ENCODE measurements at places on chromosomes 7 and 10.

DNA sequence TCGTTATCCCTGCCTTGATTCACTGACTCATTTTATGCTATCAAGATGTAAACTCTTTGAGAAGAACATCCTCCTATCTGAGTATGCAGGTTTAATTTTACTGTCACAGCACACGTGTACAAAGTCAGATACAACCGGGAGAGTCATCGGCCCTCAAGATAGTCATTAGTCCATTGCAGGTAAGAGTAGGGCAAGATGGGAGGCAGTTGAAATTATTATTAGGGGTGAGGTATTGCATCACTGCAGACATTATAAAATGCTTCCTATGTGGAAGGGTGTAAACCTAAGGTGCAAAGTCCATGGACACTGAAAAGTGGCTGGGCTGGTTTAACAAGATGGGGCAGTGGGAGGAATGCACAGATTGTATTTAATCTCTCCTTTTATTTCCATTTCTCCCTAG, 113.7 kb downstream of the ARL4A start:
- DNase-seq, result no peak

DNA sequence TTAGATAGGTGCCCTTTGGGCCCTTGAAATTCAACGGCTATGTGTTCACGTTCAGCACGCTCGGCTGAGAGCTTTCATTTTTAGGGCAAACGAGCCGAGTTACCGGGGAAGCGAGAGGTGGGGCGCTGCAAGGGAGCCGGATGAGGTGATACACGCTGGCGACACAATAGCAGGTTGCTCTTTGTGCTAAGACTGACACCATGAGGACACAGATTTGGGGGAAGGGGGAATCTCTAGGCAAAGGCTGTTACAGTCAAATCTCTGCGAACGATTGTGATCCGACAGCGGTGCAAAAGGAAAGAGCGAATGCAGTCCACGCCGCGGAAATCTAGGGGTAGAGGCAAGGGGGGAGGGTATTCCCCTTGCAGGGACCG, 667 bp downstream of the KLLN start:
- DNase-seq, result no peak

GRCh38 chr10:79982362-79982800, 33.5 kb upstream of the SFTPD start:
- no peak for DNase-seq

- no peak for DNase-seq
These were observed 17.9 kb downstream of the PFKFB3 start for GRCh38 chr10:6220418-6221191.

- DNase-seq, result no peak
These were observed 1.2 kb downstream of the UBE3C start for GRCh38 chr7:157139810-157140510.

DNA sequence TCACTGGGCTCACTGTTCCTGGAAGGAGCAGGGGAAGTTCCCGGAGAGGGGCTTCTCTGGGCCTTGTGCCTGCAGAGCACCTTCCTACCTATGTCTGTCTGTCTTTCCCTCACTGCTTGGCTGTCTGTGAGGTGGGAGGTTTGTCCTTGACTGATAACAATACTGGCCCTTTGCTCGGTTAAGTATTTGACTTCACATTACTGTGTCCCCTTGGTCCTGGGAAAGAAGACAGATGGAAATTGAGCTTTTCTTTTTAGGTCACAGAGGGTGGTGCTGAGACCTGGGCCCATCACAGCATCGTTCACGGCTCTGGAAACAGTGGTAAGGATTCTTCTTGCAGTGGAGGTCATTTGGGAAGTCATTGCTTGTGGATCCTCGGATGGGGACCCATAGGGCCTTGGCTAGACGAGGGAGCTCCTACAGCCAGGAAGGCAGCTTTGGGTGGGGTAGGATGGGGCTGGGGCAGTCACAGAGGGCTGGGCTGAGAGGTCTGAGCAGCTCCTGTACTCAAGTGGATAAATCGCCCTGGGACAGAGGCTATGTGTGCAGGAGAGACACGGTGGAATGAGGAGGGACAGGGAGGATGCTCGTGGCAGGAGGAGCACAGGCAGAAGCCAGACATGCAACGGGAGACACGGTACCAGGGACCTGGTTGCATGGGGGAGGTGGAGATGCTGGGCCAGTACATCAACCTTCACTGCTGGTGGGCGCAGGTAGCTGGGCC, 450.2 kb downstream of the PLXNA4 start:
- no peak for DNase-seq

DNA sequence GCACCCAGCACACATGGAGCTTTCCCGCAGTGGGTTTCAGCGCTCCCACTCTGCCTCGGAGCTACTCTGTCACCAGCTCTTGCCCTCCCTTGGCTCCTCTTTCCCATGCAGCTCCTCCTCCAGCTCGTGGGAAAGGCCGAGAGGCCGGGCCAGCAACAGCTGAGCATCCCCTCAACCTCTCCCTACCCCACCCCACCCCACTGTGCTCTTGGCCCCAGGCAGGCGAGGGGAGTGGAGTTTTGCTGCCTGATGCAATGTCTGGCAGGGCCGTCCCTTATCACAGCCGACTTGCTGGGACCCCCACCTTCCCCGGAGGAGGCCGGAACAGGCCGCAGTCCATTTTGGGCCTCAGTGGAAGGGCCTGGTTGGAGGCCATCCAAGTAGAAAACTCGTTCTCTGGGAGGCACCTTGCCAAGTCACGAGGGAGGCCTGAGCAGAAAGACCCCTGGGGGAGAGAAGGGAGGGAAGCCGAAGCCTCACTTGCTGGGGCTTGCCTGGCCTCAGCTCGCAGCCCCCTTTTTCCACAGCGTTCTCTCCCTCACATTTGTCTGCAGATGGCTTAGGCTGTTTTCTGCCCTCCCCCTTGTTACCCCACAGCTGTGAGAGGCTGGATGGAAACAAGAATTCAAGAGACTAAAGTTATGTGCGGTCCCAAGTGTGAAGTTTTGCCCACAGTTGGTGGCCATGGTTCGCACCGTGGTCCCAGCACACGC, 35.3 kb downstream of the CHST3 start:
- DNase-seq, result peak; percentile 82

- no peak for DNase-seq
These were observed 239.2 kb upstream of the GLI3 start for GRCh38 chr7:42476255-42476654.

DNA sequence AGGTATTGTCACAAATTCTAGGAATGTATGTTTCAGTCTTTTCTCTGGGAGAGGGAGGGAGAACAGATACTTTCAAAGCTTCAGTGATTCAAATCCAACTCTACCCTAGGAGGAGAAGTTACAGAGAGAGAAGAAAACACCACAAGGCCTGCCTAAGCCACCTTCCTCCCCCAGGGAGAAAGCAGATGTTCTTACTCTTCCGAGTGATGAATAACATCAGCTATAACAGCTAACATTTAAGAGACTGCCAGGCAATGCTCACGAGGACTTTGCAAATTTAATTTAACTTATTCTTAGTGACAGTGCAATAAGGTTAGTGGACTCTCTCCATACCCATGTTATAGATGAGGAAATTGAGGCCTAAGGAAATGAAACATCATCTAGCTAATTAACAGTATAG, 36.8 kb downstream of the TAS2R41 start:
- no peak for DNase-seq

DNA sequence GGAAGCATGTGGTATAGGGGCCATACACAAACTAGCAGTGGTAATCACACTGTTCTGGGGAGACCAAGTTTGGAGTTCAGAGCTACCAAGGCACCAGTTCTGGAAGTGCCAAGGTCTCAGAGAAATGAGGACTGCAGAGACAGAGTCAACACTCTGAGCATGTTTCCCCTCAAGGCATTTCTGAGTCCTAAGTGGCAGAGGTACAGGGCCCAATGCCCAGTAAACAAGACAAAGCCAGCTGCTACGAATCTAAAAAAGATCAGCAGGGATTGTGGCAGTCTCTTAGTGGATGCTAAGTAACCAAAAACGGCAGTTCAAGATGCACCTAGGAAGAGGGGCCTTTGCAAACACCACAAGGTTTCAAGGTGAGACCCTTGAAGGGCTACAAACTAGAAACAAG, 271.9 kb downstream of the TNS3 start:
- no peak for DNase-seq

DNA sequence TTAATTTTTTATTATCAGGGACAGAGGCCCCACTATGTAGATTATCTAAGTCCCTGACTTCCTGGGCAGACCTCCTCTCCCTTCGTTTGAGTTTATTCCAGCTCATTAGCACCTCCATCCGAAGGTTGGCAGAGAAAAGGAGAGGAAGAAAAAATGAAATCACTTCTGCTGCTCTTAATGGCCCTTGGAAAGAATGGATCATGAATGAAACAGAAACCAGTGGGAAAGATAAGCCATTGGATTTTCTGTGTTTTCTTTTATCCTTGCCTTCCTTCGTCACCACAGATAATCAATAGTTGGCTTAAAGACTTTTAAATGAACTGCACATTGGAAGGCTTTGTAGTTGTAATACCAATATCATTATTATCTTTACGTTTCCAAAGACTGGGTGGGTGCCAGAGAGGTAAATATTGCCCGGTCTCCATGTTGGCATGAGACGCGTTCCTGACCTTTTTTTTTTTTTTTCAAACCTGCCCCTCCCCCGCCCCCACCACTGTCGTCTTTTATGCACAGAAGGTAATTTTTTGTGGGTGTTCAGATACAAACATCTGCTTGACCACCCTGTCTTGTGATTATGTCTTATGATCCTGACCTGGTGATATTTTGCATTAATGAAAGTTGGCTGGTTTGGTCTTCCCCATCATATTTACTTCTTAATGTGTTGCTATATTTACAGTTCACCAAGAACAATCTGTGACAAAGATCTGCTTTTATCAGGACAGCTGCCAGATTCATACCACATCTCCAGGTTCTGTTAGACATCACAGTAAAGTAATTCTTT, 116.8 kb downstream of the ARID5B start:
- DNase-seq, result no peak

GRCh38 chr7:72785166-72785955, 42.6 kb downstream of the TYW1B start:
- DNase-seq, result no peak

DNA sequence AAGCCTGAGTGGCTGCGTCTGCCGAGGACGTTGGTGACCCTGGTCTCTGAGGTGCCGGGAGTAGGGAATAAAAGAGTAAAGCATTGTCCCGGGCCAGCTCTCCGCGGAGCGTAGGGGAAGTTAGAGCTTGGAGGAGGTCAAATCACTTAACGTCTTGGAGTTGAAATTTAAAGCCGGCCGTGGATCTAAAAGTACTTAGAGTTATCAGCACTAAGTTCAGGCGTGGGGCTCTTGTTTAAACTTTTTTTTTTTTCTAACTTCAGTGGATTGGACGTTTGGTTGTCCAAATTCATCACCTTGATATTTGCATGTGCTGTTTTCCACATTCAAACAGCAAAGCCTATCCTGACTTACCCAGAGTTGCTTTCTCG, 700 bp downstream of the NIPSNAP2 start:
- no peak for DNase-seq

GRCh38 chr7:29231671-29232232, 37.2 kb downstream of the CHN2 start:
- no peak for DNase-seq

DNA sequence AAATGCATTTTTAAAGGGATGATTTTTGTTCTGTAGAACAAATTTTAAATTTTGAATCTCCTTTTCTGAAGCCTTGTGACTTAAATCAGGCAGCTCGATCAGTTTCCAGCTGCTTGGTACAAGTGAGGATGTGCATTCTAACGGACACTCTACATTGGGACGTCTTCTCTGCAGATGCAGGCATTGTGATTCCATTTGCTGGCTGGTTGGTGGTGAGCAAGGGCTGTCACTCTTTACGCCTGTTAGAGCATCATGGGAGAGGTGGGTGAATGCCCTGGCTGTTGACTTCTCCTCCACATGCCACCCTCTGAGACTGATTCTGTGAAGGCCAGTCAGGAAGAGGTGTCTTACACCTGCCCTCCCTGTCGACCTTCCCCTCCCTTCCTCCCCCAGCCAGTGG, 240.5 kb upstream of the RNF32 start:
- DNase-seq, result no peak

DNA sequence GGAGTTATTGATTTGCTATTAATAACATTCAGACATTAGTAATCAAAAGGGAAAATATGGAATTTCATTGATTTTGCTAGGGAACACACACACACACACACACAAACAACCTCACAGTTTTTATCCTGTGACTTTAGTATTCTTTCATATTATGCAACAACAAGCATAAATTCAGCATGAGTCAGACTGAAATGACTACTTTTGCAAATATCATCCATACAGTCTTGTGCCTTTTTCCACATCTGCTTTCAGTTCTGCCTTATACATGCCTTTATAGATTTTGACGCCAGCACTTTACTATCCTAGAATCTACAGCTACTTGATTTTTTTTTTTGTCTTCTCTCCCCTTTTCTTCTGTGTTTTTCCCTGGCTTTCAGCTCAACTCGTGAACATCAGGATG, 975.8 kb upstream of the LRRTM3 start:
- DNase-seq, result no peak

- no peak for DNase-seq
These were observed 14.8 kb downstream of the BBS9 start for GRCh38 chr7:33143996-33144718.

GRCh38 chr7:106070201-106070551, 41.9 kb downstream of the SYPL1 start:
- no peak for DNase-seq

- DNase-seq, result no peak
These were observed 5.1 kb downstream of the SCART1 start for GRCh38 chr10:133458710-133459453.

DNA sequence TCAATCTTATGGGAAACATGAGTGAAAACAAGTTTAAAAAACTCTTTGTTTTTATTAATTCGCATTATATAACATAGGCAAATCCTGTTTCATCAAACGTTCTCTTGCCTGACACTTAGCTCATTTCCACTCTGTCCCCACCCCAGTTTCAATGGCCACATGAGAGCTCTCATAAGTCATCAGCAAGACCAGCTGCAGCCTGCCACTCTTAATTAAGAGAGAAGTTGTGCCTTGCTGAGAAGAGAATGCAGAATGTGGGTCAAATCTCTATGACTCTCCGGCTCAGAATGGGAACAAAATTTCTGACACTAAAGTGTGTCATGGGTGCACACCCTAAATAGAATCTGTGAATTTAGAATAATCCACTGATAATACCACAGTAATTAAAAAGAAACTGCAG, 39.6 kb downstream of the ASAH2 start:
- DNase-seq, result no peak

DNA sequence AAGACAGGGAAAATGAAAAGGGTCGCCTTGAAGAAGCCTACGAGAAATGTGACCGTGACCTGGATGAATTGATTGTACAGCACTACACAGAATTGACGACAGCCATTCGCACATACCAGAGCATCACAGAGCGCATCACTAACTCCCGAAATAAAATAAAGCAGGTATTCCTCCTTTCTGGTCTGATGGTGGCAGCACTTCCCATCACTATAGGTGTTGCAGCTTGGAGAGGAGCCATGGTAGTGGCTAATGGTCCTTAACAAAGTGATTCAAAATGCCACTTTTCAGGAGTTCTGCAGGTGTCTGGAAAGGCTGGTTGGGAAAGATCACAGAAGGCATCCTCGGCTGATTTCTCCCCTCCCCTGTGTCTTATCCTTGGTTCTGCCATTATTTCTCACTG, 22.1 kb downstream of the EXOC4 start:
- no peak for DNase-seq

GRCh38 chr7:83178066-83178465, 15.4 kb upstream of the PCLO start:
- no peak for DNase-seq

GRCh38 chr10:48446785-48447184, 140.3 kb downstream of the MAPK8 start:
- no peak for DNase-seq
